Upper lobe of right lung (tissue), 1 donor: ENCODE measurements at places on chromosomes 4 and X. TPM values are rescaled to one million over a fixed set of nuclear protein-coding genes. Genes with fewer than 3 reads are reported as not detected.

- H3K4me3 ChIP-seq = no peak overlapping the region
- no peaks in the 10 kb centered on the region for H3K27me3 ChIP-seq
- no peaks in the 10 kb centered on the region for H3K4me1 ChIP-seq
- no peaks in the 10 kb centered on the region for H3K36me3 ChIP-seq
- H3K27ac ChIP-seq = no peak overlapping the region
Observed at GRCh38 chrX:13341491-13342101, 21.7 kb upstream of the ATXN3L start.

DNA sequence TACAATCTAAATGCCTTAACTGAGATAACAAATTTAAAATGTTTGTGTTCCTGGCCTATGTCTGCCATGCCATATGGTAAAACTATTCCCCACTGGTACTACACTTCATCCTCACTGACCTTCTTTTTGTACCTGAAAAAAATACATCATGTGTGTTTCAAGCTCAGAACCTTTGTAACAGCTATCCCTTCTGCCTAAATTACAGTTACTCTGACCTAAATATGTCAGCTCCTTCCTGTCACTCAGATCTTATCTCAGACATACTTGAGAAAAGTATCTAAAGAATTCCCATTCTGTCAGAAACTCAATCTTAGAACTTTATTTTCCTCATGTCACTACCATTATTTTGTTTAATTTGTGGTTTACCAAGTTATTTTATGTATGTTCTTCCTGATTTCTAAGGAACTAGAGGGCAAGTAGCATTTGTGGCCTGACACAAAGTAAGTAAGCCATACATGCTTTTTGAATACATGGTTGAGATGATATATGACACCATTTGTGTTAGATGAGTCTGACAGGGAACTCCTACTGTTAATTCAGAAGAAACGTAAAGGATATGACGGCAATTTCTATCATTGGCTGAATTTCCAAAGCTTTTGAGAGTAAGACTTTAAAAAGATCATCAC is 456.5 kb upstream of the NDST3 start:
- no peak overlapping the region for H3K27ac ChIP-seq
- H3K4me1 ChIP-seq = no peaks in the 10 kb centered on the region
- no peak overlapping the region for H3K4me3 ChIP-seq
- H3K36me3 ChIP-seq = no peaks in the 10 kb centered on the region
- no peak for DNase-seq

- H3K36me3 ChIP-seq = no peaks in the 10 kb centered on the region
- H3K4me3 ChIP-seq = no peak overlapping the region
- no peaks in the 10 kb centered on the region for H3K4me1 ChIP-seq
- H3K27me3 ChIP-seq = no peaks in the 10 kb centered on the region
Observed at GRCh38 chr4:155544547-155544946, 122.1 kb upstream of the GUCY1A1 start.

DNA sequence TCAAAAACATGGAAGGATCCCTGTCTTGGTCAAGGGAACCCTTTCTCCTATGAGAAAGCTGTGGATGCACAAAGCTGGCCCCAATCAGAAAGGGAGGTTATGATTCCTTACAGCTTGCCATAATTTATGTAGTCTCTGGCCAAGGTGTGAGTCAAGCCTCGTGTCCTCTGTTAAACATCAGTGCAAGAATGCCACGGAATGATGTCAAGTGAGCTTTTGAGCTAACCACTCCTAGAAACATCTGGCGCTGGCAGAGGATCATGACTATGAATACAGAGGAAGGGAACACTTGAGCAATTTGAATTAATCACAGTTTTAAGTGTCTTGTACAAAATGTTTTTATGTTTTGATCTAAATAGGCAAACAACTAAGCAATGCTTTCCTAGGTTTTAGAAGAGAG is 51.5 kb upstream of the RAP2C start:
- H3K36me3 ChIP-seq = no peaks in the 10 kb centered on the region
- no peaks in the 10 kb centered on the region for H3K27me3 ChIP-seq
- no peaks in the 10 kb centered on the region for H3K4me1 ChIP-seq

DNA sequence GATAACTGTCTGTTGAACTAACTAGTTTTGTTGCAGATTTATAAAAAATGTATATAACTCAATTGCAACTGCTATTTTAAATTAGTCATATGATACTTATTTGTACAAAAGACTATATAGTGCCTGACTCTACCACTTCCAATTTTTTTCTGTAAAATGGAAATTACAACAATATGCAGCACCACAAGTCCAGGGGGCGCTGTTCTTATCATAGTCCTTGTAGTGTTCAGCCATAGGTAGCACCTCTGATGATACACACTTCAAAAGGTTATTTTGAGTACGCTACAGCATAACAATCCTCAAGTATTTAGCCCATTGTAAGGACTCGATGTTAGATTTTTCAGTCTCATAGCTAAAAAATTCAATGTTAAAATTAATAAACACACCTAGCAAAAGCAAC is 174.9 kb downstream of the CORIN start:
- no peak overlapping the region for H3K27ac ChIP-seq
- no peak overlapping the region for H3K4me3 ChIP-seq
- peaks cover 3% of the 10 kb centered on the region for H3K27me3 ChIP-seq
- H3K4me1 ChIP-seq = no peaks in the 10 kb centered on the region
- no peaks in the 10 kb centered on the region for H3K36me3 ChIP-seq

The RAI2 gene
- 32.1 TPM for total RNA-seq

GRCh38 chrX:51737091-51737490 is 6.2 kb upstream of the GSPT2 start:
- H3K4me3 ChIP-seq = no peak overlapping the region
- H3K27me3 ChIP-seq = no peaks in the 10 kb centered on the region
- no peak overlapping the region for H3K27ac ChIP-seq
- H3K36me3 ChIP-seq = no peaks in the 10 kb centered on the region

GRCh38 chr4:139083607-139083955 is 68.0 kb downstream of the NOCT start:
- H3K27ac ChIP-seq = peak overlapping the region; percentile 96
- H3K4me3 ChIP-seq = peak overlapping the region; percentile 90
- no peaks in the 10 kb centered on the region for H3K36me3 ChIP-seq
- no peaks in the 10 kb centered on the region for H3K27me3 ChIP-seq

The CT55 gene
- not detected for total RNA-seq

DNA sequence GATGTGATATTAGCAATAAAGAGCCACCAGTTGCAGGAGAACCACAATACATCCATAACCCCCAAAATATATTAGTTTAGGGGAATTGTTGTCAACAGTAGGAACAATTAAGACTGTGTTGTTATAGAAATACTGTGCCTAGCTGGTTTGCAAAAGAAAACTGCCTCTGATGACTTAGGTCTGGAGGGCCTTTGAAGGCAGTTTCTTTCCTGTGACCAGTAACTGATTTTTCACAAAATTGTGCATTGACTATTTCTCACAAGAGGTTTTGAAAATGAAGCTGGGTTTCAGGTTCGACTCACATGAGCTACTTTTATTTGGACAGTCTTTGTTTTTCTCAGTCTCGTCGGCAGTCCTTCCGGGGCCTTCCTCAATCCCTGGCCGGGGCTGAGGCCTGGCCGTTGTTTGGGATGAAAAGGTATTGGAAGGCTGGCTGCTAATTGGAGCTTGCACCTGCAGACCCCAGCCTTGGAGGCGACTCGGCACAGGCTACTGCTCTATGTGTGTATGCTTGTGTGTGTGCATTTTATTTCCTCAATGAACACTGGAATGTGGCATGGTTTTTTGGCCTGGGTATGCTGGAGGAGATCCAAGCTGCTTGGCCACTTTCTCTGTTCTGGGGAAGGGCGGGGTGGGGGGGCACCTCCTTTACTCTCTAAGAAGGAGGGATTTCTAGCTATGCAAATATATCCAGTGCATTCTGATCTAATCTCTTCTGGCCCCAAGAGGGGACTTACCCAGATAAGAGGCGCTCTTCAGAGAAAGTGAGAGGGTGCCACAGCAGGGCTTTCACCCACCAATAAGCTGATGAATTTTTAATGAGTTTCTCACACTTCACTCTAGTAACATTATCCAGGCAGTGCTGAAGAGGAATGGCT is 49.5 kb upstream of the LNX1 start:
- no peaks in the 10 kb centered on the region for H3K27me3 ChIP-seq
- no peak overlapping the region for H3K4me3 ChIP-seq
- H3K4me1 ChIP-seq = peaks cover 8% of the 10 kb centered on the region
- peak; percentile 66 for DNase-seq
- H3K36me3 ChIP-seq = no peaks in the 10 kb centered on the region
- no peak overlapping the region for H3K27ac ChIP-seq

DNA sequence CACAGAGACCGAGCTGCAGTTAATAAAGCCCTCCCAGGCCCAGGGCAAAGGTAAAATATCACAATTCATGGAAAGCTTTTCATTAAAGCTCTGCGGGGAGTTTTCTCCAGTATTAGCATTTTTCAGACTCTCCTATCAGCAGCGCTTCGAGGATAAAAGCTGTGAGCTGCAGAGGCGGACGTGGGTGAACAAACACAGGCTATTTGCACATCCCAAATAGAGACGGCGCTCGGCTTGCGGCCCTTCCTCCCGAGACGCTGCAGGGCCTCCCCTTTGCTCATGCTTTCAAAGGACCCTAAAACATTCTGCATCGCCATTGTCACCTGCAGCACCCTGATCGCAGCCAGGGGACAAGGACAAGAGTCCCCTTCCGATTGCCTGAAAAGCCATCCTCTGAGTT is 97.3 kb downstream of the SORCS2 start:
- no peaks in the 10 kb centered on the region for H3K27me3 ChIP-seq
- H3K27ac ChIP-seq = no peak overlapping the region
- no peak overlapping the region for H3K4me3 ChIP-seq
- DNase-seq = no peak
- H3K4me1 ChIP-seq = no peaks in the 10 kb centered on the region

The SLITRK4 gene
- 0.58 TPM for total RNA-seq

GRCh38 chrX:9676738-9677097 is 88.9 kb downstream of the GPR143 start:
- H3K4me1 ChIP-seq = no peaks in the 10 kb centered on the region
- no peak overlapping the region for H3K27ac ChIP-seq
- no peak overlapping the region for H3K4me3 ChIP-seq
- H3K27me3 ChIP-seq = no peaks in the 10 kb centered on the region
- DNase-seq = no peak
- H3K36me3 ChIP-seq = no peaks in the 10 kb centered on the region

- no peaks in the 10 kb centered on the region for H3K4me1 ChIP-seq
- no peak overlapping the region for H3K27ac ChIP-seq
- no peaks in the 10 kb centered on the region for H3K36me3 ChIP-seq
- H3K4me3 ChIP-seq = no peak overlapping the region
Observed at GRCh38 chrX:9318766-9319165, 146.1 kb upstream of the TBL1X start.

DNA sequence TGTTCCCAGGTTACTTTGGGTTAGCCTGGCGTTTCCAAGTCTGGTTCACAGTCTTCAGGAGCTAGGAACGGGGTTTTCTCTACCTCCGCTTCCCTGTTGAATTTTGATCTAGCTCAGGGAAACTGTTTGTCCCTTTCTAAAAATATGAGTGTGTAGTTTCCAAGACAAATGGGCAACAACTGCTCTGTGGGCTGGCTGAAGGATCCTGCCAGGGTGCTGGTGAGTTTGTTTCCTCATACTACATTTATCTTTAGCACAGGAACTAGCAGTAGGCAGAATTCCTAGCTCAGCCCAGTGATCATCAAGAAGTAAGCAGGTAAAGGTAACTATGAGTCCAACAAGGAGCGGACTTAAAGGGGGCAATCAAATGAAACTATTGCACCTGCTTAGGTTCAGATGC is 13.3 kb upstream of the FAM47E start:
- no peak for DNase-seq
- H3K4me1 ChIP-seq = peaks cover 3% of the 10 kb centered on the region
- H3K27me3 ChIP-seq = no peaks in the 10 kb centered on the region
- H3K27ac ChIP-seq = no peak overlapping the region
- no peaks in the 10 kb centered on the region for H3K36me3 ChIP-seq

The PRDM5 gene
- 17.0 TPM for total RNA-seq

DNA sequence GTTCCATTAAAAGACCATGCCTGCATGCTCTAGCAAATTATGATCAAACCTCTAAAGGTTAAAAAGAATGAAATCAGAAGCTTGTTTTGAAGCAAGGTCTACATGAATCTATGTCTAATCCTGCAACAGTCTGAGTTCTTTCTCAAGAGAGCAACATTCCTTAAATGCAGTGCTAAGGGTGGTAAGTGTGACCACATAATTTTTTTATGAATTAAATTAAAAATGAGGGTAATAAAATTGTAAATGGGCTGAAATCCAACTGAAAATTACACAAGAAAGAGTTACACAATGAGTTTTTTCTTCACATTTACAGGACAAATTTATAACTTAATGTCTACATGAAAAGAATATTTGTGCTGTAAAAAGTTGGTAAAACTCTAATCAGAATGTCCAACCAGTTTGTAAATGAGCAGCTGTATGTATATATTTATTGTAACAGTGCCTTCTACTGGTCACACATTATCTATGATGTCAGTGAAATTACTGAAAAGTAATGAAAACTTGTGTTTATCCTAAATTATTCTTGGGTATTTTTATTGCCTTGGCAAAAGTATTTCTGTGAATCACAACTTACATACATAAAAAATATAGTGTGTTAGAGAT is 336.3 kb upstream of the PITX2 start:
- H3K27ac ChIP-seq = no peak overlapping the region
- H3K36me3 ChIP-seq = no peaks in the 10 kb centered on the region
- no peak for DNase-seq
- H3K4me3 ChIP-seq = no peak overlapping the region

The DMP1 gene
- total RNA-seq = not detected

The SLC10A6 gene
- total RNA-seq = 0.87 TPM

DNA sequence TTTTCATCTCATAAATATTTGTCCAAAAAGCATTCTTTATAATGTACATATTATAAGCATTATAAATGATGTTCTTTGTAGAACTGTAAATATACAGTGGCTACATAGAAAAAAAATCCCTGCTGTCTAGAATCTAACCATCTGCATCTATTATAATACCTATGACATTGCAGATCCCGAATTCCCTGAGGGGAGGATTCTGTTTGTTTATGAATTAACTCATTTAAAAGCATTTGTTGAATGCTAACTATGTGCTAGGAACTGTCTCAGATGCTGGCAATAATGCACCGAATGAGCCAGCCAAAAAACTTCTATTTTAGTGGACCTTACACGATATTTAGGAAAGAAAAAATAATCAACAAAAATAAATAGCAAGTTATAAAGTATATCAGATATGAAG is 189.6 kb downstream of the PACRGL start:
- H3K36me3 ChIP-seq = no peaks in the 10 kb centered on the region
- H3K4me3 ChIP-seq = no peak overlapping the region
- no peak for DNase-seq
- H3K27ac ChIP-seq = no peak overlapping the region
- H3K4me1 ChIP-seq = no peaks in the 10 kb centered on the region
- no peaks in the 10 kb centered on the region for H3K27me3 ChIP-seq
